ENCODE measurements at places on chromosomes 6 and 20. TPM values are rescaled to one million over a fixed set of nuclear protein-coding genes. Genes with fewer than 3 reads are reported as not detected.

DNA sequence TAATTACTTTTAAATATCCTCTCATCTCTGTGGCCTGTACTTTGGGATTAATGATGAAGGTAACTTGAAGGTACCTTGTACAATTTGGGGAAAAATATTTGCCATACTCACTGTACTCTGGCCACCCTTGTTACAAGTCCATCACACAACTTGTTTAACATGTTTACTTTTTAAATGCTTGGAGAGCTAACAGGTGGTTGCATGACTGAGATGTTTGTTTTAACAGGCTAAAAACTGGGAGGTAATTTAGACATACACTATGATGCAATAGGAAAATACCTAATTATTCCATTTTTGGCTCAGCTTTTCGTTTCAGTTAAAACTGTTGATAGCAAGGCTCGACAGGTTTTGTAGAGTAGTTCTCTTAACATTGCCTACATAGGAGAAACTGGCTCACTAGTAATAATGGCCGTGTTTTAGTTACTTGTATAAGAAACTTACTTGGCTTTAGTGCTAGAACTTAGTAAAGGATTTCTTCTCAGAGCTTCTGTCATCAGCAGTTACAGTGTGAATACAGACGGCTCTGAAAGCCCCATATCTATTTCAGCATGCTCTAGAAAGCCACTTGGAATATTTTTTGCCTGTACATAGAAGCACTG lies 489.8 kb upstream of the SOX4 start:
- DNase-seq = no peak

GRCh38 chr20:25315418-25316210 lies 67.7 kb downstream of the PYGB start:
- no peak for DNase-seq

DNA sequence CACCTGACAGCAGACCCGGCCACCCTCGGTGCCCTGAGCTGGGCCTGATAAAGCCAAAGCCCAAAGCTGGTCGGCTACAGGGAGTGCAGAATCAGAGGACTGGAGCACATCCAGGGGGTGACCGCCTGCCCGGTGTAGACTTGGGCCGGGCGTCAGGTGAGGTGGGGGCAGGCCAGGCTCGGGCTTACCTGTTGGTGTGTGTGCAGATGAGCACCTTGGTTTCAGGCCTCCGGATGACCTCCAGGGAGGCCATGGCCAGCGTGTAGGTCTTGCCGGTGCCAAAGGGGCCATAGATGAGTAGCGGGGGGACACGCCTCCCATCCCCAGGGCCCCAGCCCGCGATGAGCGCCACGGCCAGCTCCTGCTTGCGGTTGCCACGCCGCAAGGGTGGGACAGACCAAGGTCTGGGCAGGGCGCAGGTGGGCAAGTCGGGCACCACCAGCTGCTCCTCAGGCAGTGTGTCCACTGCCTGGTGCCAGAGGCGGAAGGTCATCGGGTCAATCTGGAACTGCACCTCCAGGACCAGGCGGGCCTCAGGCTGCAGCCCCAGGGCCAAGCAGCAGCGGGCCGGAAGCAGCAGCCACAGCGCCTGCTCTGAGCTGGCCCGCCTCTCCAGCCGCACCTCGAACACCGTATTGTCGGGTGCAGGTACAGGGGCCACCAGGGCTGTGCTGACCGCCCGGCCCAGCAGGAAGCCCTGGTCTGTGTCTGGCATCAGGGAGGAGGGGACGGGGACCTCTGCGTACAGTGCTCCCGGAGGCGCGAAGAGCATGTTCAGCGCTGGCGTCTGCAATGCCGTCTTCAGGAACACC lies 5.7 kb downstream of the HELZ2 start:
- DNase-seq = no peak

DNA sequence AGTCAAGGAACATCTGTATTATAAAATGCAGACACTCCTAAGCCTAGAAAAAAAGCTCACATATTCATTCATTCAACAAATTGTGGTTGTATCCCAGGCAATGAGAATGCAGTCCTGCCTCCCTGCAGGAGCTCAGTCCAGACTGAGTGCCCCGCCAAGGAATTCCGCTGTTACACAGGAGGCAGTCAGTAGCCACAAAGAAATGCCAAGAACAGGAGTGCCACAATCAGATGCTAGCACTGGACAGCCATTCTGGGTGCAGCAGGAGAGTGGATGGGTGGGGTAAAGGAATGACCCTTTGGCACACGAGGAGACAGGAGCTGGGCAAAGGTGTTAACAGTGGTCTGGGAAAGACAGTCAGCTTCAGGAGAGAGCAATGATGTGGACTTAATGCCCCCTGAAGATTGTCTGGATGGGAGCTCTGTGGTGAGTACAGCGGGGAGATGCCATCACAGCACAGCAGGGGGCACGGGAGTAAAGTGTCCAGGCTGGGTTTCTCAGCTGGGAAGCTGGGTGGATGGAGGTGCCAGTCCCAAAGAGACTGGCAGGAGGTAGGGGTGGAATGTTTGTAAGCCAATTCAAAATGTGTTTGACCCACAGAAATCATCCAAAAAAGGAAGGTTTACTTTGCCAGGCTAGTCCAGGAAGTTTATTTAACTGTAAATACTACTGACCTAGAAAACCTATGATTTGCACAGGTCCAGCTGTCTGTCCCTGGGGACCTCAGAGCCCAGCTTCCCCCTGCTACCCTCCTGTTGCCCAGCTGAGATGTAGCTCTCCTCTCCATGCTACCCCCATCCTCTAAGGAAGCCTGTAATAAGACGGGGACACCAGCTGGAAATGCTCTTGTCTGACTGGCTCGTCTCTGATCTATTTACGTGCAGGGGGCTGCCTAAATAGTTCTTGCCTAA lies 84.1 kb downstream of the SLC23A2 start:
- DNase-seq = peak; percentile 75

DNA sequence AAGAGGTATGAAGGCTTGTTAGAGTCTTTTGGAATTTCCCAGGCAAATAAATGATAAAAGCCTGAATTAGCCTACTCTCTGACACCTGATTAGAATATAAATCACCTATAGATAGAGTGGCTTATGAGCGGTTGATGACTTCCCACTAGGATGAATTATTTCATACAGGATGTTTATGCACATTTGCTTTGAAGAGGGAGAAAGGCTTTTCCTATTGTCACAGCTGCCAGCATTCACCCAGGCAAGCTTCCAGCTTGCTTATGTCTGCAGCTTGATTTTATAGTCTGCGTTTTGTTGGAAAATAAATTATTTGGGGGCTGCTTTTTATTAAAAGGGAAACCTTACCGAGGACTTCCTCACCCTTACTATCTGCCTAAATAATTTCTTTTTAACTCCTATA lies 51.3 kb upstream of the EIF2S2 start:
- no peak for DNase-seq

DNA sequence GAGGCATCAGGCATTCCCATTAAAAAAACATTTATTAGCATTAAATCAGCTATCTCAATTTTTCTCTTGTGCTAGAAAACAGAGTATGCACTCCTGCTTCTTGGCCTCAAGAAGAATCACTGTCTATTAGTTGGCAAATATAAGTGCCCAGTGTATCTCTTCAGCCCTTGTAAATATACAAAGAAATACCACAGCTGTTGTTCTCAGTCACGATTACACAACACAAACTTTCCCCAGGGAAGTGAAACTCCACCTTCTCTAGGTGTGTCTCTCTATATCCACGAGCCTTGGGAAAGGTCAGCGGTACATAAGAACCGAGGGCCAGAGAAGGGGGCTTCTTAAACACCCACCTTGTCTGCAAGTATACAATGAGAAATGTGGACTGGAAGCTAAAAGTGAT lies 194.7 kb downstream of the PKHD1 start:
- DNase-seq = no peak

- DNase-seq = peak; percentile 67
Observed at GRCh38 chr6:158853072-158853879, 34.1 kb upstream of the EZR start.

GRCh38 chr6:116035616-116036015 lies 25.1 kb downstream of the FRK start:
- DNase-seq = no peak

GRCh38 chr6:113596387-113597230 lies 260.5 kb upstream of the MARCKS start:
- peak; percentile 60 for DNase-seq

GRCh38 chr20:1265916-1266166 lies 253 bp upstream of the SNPH start:
- DNase-seq = no peak

DNA sequence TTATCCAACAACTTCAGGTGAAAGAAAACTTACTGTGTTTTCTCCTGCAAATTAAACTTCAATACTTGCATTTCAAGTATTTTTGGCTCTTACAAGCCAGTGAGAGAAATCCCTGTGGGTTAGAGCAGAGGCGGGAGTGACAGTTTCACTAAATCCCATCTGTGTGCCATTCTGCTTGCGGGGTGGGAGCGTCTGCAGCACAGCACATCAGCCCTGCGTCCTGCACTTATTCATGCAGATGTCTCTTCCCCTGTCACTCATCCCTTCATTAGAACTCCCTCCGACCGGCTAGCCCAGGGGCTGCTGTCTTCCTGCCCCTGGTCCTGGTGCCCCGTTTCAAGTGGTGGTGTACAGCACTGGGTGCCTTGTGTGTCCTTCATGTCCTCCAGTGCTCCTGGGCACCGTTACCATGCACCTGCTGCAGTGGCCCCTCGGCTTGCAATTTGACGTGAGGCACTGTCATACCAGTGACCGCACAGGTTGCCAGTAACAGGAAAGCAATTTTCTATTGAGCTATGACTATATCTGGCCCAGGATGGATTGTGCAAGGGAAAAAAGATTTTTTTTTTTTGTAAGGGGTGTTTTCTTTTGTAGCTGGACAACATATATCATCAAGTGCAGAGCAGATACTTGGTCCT lies 59.4 kb downstream of the INSM1 start:
- DNase-seq = no peak

GRCh38 chr6:72894091-72894490 lies 272.2 kb downstream of the KCNQ5 start:
- peak; percentile 15 for DNase-seq

DNA sequence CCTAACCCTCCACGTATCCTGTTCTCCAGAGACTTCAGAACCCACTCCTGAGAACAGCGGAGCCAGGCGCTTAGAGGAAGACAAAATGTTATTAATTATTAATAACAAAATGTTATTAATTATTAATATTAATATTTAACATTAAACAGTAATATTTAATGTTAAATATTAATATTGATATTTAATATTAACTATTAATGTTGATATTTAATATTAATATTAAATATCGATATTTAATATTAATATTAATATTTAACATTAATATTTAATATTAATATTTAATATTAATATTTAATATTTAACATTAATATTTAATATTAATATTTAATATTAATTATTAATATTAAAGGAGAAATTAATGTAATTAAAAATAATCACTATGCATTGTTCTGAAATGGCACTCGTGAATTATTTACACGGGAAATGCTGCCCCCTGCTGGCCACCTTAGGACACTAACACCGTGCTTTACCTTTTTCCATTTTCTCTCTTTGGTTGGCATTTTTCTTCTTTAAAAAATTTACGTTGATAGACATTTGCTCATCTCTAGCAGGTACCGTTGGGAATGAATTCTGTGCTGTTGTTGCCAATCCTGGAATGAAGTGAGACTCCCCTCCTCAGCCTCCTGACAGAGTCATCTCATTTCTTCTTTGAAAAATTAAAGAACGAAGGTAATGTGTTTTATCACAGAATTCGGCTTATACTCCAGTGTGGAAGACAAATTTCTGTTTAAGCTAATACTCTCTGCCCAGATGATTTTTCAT lies 7.5 kb upstream of the GGTLC1 start:
- DNase-seq = peak; percentile 52

DNA sequence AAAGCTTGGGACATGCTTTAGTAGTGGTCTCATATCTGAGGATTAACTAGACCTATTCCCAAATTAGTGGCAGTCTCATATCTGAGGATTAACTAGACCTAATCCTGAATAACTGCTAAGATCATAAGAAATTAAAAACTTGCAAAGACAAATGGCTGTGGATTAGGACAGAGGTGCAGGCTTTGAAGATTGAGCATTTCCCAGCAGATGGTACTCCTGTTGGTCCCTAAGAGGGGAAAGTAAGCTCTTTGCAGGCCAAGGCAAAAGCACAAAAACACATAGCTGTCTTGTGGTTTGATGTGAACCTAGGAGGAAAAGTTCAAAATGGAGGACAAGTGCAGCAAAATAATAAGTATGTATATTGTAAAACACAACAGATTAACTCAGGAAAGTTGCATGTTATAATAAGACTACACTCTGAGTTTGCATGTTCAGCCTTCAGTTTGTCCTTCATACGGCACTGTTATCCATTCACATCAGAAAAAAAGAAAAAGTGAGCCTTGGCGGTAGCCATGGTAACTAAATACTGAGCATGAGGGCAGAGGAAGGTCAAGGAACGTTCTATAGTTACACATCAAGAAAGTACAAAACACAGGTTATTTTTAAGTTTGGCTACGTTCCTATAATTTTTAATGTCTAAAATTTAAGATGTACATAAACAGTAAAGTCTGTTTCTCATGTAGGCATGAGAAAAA lies 62.8 kb downstream of the FILIP1 start:
- peak; percentile 31 for DNase-seq

DNA sequence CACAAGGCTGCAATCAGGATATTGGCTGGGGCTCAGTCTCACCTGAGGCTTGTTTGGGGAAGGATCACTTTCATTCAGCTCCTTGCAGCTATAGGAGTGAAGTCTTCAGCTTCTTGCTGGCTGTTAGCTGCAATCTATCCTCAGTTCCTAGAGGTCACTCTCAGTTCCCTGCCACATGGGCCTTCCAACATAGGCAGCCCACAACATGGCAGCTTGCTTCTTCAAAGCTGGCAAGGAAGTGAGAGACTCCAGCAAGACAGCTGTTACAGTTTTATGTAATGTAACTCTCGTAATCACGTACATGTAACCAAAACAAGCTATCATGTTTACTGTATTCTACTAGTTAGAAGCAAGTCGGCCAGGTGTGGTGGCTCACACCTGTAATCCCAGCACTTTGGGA lies 226.9 kb downstream of the CDC5L start:
- DNase-seq = no peak

DNA sequence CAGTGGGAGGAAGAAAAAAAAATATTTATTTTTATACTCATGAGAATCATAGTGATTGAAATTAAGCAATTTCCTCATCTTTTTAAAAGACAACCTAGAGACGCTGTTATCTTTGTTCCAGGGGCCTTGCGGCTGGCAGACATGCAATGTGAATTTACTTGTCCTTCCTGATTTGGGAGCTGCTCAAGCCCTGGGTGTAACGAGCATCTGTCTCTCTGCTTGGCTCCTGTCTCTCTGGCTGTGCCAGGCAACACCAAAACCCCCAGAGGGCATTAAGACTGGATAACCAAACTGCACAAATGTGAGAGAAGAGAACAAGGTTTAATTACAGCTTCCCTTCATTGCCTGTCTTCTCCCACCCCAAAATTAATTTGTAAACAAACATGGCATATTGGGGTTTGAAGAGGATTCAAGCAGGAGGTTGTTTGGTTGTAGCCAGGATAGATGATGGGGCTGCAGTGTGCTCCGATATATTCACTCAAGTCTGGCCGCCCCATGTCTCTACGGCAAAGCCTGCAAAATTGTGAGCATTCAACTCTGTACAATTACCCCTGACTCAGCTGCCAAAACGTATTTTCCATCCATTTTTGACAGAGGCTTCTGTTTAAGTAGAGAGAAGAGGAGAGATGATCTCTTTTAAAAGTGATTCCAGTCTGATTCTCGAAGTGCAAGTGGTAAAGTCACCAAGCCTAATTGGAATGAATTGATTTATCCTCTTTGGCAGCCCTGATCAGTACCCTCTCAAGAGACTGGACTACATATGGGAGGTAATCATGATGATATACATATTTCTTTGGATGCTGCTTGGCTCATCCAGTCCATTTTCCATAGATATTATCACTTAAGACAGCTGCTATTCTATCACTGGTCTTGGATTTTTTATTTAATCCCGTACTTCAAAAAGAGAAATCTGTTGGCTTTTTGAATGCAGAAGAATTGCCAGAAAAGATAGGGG lies 170.2 kb downstream of the SLC24A3 start:
- no peak for DNase-seq

Gene OLIG3
- total RNA-seq = not detected

Gene HLA-DQA1
- not detected for total RNA-seq

Gene TEAD3
- 25.5 TPM for total RNA-seq

Gene ARMC2
- total RNA-seq = 2.3 TPM

All from myocyte (in vitro differentiated cells).